ENCODE measurements at places on chromosomes 5 and 9.
A peak's percentile ranks its signal among the peaks of the same experiment; 100 is the strongest.

DNA sequence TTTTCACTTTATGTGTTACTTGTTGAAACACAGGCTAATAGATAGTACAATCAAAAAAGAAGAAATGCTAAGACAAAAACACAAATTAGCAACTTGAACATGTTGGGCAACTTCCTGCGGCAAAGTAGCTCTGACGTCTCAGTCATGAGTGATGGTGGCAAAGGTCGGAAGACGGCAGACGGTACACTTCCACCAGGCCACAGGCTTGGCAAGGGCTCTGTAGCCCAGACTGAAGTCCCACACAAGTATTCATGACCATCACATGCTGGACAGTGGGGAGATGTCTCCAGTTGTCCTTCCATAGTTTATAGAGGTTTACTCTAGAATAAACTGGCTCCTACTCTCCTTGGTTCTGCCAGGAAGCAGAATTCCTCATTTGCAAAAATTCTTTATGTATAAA lies 831.3 kb downstream of the MTRR start:
- no peak for DNase-seq

DNA sequence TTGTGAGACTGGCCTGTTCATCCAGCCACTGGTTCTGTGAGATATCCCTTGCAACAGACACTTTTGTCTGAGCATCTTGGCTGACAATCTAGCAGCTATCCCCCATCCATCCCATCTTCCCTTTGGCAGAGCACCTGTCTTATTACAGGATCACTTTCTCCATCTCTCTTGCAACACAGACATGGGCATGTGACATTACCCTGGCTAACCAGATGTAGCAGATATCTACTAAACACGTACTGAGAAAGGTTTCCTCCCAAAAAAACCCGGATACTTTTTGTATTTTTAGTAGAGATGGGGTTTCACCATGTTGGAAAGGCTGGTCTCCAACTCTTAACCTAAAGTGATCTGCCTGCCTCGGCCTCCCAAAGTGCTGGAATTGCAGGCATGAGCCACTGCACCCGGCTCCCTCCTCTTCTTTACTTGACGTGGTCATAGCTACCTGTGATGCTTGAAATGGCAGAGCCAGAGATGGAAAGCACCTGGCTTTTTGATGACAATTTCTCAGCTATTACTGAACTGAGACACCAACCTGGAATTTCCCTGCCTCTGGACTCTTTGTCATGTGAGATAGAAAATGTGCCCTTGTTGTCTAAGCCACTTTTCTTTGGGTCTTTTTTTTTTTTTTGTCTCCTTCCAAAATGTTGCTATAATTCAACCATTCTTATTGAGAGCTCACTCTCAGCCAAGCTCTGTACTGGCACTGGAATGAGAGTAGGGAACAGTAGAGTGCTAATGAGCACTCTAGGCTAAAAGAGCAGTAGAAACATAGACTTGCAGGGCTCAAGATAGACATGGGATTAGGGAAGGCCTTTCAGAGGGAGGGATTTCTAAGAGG lies 32.6 kb downstream of the FNBP1 start:
- DNase-seq: peak; percentile 68

- no peak for DNase-seq
Observed at GRCh38 chr9:78940121-78940855, 631.5 kb upstream of the TLE4 start.

DNA sequence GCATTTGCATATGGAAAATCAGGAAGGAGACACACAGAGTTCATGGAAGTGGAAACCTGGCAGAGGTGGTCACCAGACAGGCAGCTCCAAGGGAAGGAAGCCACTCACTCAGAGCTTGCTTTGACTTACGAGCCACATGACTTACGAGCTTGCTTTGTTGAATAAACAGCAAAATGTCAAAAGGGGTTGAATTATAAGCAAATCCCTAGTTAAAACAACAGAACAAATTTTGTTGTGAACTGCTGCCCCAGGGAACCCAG lies 164.3 kb downstream of the SYK start:
- no peak for DNase-seq

- DNase-seq: no peak
Observed at GRCh38 chr5:94562327-94562971, 56.0 kb downstream of the KIAA0825 start.

DNA sequence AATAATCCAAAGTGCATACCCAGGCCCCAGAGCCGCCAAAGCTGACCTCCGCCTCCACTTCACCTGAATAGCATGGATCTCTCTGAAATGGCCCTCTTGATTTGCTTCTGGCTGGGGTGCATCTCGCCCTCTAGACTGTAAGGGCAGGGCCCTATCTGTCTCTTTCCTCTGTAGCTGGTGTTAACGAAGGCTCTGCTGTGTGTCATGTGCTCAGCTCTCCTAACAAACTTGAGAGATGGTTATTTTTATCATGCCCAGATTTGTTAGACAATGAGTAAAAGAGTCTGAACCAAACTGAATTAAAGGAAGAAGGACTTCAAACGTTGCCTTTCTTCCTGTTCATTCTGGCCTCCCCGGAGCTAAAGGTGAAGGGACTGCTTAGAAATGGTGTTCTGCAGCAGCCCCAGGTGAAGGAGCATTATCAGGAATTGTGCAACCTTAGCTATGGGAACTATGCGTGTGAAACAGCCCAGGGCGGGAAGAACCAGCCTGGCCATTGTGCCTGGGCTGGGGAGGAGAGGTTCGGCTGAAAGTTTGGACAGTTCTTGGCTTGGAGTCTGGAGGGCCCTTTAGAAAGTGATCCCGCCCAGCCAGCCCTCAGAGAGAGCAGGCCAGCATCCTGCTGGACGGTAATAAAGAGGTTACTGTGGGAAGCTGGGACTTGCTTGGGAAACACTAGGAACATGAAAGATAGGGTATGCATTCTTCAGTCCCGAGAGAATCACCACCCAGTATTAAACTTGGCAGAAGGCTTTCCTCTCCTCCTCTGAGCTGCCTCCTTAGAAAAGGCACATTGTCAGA lies 73.5 kb downstream of the WWC1 start:
- no peak for DNase-seq

- DNase-seq: no peak
Observed at GRCh38 chr9:93059011-93059714, 662 bp downstream of the SUSD3 start.

DNA sequence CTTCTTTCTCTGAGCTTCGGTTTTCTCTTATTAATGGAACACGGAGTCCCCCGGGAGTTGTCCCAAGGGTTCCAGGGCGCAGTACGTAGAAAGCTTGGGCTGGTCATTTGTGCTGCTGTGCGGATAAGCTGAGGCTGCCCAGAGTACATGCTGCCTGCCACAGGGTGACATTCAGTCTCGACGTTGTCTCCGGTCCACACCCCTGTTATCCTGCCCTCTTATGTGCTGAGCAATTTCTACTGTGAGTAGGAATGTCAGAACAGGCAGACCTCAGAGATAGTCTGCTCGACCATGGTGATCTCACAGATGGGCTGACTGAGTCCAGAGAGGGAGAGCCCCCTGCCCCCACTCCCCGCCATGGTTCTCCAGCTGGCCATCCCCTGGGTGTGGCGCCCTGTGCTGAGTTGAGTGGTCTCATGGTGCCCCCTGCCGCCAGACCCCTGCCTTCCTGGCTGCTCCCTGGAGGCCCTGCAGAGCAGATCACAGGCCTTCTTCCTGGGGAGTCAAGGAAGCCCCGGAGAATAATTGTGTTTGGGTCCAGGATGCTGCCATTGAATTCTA lies 124.0 kb downstream of the RGS3 start:
- DNase-seq: no peak

DNA sequence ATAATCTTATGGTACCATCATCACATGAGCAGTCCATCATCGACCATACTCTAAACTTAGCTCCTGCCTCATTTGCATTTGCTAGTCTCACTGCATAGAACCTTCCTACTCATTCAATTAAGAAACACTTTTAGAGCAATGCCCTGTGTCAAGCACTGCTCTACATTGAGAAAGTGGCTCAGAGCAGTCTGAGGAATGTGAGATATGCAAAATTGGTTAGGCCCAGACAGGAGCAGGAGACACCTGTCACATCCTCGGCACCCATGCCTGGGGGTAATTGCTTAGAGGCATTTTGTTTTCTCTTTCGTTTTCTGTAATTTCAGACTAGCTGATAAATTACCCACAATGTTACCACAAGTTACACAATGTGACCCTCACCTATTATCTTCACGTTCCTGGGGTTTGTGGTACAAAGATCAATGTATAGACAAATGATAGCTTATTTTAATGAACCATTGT lies 4.9 kb upstream of the RARS1 start:
- DNase-seq: no peak

- DNase-seq: no peak
Observed at GRCh38 chr5:158560170-158560569, 539.5 kb downstream of the EBF1 start.

GRCh38 chr5:89327608-89328007 lies 444.6 kb upstream of the MEF2C start:
- DNase-seq: no peak

- no peak for DNase-seq
Observed at GRCh38 chr9:108104991-108105390, 615.4 kb upstream of the KLF4 start.

GRCh38 chr5:22852807-22853660 lies at the start of gene CDH12:
TSS of gene CDH12 (minus strand) at chr5:22853344.
- DNase-seq: no peak

DNA sequence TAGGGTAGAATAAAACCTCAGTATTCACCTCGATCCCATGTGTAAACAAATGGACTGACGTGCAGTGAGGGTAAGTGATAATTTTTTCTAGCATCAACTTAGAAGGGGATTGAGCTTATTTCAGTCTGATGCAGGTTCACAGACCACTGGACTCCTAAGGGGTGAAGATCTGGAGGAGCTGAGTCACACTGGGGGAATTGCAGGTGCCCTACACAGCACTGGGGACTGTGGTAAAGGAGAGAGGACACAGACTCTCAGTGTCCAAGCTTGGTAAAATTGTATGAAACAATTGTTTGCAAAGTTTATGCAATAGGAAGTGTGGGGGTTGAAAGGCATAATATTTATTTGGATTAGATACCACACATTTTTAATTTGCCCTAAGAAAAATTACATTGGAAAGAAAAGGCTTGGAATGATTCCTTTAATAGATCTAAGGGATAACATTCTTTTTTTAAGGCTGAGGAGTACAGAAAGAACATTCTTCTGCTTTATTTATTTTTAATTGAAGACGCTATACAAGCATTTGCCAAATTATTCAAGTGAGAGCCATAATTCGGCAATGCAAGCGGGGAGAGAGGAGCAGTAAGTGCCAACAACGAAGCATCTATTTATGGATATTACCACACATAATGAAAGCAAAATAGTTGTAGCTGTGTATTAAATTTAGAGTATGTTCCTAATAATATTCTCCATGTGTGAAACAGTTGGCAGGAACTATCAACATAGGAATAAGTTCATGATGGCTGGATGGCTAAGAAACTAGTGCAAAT lies 766.9 kb upstream of the ADAMTS16 start:
- no peak for DNase-seq

- no peak for DNase-seq
Observed at GRCh38 chr5:139451878-139452660, 10.5 kb downstream of the ECSCR start.

- no peak for DNase-seq
Observed at GRCh38 chr5:113266227-113266912, 168.4 kb downstream of the TSSK1B start.

- DNase-seq: no peak
Observed at GRCh38 chr5:5666369-5666768, 243.9 kb downstream of the ICE1 start.

DNA sequence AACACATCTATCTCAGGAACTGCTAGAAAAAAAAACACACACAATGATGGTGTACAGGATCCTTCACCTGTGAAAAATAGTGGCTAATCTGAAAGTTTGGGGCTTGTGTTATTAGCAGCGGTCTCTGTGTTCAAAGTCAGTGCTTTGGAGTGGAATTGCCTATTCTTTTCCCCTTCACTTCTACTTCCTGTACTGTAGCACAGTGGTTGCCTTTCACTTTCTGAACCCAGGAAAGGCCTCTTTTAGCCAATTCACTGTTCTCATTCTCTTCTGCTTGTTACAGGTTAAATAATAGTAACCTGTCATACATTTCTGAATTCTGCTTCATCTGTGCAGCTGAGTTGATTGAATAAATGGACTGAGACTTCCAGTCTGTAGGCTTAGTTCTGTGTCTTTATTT lies 161.3 kb upstream of the RGS7BP start:
- no peak for DNase-seq

DNA sequence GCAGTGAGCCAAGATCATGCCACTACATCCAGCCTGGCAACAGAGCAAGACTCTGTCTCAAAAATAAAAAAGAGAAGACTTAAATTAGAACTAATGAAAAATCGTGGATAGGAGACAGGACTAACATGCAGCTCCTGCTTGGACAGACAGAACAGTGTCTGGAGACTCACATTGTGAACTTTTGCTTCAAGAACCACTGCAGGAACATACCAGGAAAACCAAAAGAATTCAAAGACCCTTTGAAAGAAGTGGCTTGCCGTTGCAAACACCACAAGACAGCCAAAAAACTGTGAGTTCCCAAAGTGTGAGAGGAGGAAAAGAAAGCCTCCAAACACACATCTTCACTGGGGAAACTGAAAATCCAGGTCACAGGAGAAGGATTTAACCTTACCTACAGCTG lies 48.8 kb upstream of the SNAPC3 start:
- DNase-seq: no peak

DNA sequence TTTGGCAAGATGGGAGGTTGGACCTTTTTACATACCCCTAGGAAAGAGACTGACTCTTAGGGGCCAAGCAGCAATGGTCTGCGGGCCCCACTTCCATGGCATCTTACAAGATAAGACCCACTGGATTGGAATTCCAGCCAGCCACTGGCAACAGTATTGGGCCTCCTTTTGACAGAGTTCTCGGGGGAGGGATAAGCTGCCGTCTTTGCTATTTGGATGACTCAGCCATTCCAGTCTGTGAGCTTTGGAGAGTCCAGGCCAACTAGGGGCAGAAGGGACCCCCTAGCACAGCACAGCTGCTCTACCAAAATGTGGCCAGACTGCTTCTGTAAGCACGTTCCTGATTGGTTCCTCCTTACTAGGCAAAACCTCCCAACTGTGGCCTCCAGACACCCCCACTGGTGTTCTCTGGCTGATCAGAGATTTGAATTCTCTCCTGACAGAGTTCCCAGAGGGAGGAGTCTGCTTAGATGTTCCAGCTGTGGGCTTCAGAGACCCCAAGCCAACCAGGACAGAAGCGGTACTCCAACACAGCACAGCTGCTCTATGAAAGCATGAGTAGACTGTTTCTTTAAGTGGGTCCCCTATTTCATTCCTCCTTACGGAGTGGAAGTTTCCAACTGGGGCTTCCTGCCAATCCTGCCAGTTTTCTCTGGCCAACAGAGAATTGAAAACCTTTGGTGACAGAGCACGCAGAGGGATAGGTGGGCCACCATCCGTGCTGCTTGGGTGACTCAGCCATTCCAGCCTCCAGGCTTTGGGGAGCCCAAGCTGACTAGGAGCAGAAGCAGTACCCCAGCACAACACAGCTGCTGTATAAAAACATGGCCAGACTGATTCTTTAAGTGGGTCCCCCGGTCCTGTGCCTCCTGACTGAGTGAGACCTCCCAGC lies 672.1 kb upstream of the RIOK2 start:
- DNase-seq: no peak

DNA sequence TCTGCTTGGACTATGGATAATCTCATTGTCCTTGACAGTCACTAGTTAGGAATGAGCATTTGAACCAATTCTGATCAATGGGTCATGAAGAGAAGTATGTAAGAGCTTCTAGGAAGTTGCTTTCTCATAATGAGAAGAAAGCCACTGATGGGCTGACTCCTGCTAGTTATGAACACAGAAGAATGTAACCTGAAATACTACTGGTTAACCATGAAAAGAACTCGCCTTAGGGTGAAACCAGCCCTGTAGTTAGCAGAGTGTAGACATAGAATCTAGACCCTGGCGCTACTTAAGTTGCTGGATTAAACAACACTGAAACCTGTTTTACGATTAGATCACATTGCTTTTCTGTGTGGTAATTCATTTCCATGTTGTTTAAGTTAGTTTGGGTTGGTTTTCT lies 26.6 kb downstream of the SLF1 start:
- DNase-seq: no peak

Data from T-helper 22 cell (primary cell).